ENCODE measurements at places on chromosomes 5 and 9.

DNA sequence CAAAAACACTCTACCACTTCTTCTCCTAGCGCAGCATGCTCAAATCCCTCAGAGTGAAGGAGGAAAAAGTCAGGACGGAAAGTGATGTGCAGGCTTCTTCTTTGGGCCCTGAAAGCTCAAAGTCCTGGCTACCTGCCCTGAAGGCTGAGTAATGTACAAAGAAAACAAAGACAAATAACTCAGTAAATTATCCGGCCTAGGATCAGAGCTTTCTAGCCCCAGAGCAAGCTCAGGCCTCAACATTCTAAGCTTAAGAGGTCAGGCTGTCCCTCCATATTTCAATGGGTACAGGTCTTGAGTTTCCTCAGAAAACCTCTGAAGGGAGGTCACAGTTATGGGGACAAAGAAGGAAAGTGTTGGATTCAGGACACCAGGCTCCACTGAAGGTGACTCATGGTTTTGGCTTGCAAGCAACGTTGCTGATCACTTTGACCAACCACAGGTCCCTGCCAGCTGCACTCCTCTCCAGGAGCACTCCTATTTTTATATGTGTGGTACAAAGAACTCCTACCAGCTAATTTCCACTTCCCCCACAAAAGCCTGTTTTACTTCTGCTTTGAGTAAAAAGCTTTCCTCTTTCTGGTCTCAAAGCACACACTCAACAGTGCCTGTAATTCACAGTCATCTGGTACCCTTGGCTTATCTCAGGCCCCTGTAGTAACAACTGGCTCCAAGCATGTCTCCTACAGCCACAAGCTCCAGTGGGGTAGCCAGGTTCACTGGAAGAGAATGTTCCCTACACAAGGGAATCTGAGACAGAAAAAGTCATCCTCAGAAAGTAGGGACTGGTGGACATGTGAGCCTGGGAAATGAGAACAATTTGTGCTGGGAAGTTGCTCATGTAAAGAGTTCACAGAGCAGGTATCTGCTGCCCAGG lies 115.7 kb downstream of the UGCG start:
- DNase-seq: no peak

DNA sequence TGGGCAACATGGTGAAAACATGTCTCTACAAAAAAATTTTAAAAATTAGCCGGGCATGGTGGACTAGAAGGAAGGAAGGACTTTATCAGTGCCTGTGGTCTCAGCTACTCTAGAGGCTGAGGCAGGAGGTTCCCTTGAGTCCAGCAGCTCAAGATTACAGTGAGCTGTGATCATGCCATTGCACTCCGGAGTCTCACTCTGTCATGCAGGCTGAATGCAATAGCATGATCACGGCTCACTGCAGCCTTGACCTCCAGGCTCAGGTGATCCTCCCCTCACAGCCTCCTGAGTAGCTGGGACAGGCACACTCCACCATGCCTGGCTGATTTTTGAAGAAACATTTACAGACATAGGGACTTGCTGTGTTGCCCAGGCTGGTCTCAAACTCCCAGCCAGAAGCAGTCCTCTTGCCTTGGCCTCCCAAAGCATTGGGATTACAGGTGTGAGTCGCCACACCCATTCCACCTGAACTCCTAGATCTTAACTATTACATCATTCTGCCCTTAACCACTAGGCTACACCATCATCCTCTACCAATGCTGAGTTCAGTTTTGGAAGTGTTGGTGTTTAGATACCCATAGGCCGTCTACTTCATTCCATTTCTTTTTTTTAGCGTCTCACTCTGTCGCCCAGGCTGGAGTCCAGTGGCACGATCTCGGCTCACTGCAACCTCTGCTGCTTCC lies 2.0 kb upstream of the URM1 start:
- DNase-seq: no peak

GRCh38 chr5:80125962-80126480 lies 90.9 kb downstream of the THBS4 start:
- DNase-seq: no peak

- DNase-seq: no peak
Observed at GRCh38 chr5:87198010-87198409, 69.7 kb upstream of the RASA1 start.

DNA sequence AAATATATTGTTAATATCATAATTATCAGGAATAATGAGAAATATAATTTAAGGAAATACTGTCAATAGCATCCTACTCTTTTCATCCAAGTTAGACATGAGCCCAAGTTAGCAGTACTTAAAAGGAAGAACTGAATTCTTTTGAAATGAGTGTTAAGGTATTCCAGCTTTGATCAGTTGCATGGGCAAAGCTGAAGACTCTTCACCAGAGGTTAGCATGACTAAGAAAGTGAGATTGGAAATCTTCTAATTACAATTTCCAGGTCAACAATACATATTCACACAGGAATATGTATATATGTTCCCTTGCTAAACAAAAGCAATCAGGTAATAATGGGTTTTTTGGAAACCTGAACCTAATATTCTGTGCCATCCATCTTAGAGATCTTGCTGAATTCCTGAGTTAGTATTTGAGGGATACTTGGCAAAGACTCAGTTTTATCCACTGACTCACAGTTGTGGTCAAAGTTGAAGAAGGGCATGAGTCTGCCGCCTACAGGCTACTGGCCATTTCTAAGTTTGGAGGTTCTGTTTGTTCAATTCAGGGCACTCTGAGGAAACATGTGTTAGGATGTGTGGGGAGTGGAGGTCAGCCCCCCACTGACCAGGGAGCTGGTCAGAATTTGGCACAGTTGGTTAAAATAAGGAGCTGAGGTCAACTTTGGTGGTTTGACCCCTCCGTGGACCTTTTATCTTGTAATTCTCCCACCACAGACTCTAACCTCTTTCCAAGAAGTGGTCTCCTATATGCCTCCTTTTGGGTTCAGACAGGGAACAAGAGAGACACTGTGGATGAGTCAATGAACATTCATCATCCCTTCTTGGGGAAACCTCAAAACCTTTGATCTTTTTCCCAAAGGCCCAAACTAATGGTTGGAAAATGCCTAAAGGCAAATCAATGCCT lies 118.3 kb downstream of the PIK3R1 start:
- DNase-seq: no peak

GRCh38 chr5:51373880-51374523 lies 9.2 kb upstream of the ISL1 start:
- DNase-seq: no peak

Measured in coronary artery (tissue), 2 donors.